MCF 10A (cell line): ENCODE measurements at places on chromosomes 11 and 22.

DNA sequence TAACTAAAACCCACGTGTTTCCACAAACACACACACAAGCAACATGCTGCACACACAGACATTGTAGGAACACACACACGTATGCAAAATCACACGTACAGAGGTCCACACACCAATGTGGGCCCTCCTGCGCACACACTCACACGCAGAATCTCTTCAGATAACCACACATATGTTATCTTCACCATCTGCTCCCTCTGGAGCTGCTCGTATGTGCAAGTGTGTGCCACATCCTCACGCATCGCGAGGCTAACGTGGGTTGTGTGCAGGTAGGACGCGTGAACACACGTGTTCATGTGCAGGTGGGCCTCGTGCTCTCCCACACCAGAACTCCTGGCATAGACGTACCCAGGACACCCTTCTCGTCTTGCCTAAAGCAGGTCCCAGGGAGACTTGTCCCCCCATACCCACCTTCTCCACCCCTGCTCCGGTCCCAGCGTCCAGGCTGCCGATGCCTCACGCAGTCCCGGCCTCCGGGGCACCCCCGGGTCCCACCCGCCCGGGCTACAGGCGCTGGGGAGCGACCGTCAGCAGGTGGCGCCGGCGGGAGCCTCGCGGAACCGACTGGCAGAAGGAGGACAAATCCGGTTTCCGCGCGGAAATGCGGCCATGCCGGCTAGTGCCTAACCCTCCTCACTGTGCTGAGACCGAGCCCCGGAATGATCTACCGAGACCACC, 10.3 kb upstream of the IGSF9B start:
- no peak for DNase-seq

DNA sequence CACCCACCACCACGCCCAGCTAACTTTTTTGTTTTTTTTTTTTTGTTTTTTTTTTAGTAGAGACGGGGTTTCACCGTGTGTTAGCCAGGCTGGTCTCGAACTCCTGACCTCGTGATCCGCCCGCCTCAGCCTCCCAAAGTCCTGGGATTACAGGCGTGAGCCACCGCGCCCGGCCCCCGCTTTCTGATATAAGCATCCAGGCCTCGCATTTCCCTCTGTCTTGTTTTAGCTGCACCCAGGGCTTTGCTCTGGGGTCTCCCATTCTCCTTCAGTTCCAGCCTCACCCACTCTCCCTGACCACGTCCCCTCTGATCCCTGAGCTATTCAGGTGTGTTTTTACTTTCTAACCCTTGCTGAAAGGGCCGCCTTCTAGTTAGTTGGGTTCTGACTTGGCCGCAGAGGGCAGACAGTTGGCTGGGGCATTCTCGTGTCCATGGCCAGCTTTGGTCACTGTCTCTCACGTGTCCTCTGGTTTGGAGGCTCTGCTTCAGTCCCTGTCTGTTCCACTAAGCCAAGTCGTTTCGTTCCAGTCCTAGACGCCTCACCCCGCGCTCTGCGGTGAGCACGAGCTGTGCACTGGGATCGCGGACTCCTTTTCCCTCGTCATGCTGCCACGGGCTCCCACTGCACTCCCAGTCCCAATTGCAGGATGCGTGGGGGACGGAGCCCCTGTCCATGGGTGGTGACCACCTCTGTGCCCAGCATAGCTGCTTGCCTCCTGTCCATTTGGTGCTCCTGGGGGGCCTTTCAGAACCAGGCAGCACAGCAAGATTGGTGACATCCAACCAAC, 6.0 kb upstream of the TNNT3 start:
- DNase-seq, result no peak

- peak; percentile 81 for DNase-seq
These were observed 7.8 kb upstream of the MMP3 start for GRCh38 chr11:102850973-102851745.

DNA sequence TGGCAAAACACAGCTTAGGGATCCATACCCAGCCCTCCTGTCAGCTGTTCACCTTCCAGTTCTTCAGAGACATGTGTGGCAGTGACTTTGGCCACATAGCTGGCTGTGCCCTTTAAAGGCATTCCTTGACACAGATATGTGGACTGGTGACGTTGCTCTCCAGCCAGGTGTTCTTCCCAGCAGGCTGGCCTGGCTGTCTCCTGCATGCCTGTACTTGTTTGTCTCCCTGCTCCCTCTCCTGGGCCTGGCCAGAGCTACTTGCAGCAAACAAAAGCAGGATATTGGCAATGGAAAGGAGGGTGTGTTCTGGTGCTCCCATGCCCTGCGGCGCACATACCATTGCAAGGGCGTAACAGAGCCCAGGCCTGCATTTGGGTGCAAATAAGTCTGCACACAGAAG, 38.3 kb downstream of the PIK3IP1 start:
- peak; percentile 97 for DNase-seq

GRCh38 chr11:133951327-133952198, 5.2 kb downstream of the IGSF9B start:
- DNase-seq, result no peak

DNA sequence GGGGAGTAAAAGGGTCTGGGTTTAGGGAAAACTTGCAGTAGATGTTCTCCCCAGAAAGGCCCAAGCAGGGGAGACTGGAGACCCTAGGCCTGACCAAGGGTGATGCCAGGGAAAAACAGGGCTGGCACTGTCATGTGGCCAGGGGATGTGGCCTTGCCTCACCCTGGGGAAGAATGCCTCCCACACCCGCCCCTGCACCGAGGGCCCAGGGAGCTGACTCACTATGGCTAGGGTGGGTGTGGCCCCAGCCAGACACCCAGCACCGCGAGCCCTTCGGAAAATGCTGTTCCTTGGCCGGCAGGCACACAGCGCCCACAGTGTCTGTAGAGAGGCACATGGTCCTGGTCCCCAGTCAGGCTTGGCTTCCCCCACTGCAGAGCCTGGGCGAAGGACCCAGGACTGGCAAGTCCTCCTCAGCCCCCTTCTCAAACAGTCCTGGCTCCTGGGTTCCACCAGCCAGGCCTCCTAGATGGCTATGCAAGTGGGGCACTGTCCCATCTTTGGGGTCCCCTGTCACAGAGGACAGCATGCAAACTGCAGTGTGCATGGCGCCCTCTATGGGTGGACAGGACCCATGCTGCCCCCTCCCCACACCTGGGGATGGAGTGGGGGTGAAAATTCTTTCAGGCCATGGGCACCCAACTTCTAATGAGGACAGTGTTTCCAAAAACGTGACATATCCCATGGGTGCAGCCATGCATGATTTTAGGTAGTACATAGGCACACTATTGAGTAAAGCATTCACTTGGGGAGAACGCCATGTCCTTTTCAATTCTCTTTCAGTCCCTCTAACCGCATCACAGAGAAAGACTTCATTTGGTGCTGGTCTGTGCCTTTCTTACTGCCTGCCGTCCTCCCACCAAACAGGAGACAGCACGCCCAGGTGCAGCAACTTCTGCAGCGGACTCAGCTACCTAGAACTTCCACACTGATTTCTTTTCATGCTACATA, 15.2 kb downstream of the TMPRSS5 start:
- DNase-seq, result peak; percentile 89

DNA sequence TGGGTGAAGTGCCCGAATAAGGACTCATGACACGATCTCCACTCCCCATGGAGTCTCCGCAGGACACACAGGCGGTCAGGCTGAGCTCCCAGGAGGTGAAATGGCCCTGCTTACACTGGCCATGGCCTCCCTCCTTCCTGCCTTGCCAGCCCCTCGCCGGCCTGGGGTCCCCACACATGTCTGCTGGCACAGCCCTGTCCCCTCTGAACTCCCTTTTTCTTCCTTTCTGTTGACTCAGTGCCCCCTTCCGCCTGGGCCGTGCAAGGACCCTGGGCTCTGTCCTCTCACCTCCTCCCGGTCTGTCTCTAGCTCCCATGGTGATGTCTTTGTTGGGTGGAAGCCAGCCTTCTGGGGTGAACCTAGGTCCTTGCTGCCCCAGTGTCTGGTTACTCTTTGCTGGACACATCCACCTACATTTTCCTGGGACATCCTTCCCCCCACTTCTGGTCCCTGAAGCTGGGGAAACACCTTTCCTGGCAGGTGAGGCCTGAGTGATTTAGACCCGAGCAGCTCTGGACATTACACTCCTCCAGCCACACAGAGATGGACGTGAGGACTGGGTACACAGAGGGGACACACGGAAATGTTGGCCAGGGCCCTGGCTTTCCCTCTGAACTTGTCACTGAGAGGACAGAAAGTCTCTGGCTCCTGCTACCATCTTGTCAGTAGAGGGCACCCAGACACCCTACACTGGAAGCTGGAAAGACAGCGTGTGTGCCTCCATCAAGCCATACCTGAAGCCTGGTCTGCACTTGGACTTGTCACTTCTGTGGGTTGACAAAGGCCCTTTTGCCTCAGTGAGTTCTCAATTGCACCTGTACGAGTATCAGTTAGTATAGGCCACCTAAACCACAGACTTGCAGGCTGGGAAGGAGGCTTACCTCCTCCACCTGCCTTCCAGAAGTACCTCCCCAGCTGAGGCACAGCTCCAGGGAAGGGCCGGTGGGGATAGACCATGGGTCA, 864.3 kb downstream of the TBC1D22A start:
- no peak for DNase-seq

- peak; percentile 87 for DNase-seq
These were observed 77.6 kb downstream of the PACSIN2 start for GRCh38 chr22:42937164-42937843.
